ENCODE measurements at places on chromosomes 3 and 15. TPM values are rescaled to one million over a fixed set of nuclear protein-coding genes. Genes with fewer than 3 reads are reported as not detected.

The ATP13A5 gene
- total RNA-seq: not detected

DNA sequence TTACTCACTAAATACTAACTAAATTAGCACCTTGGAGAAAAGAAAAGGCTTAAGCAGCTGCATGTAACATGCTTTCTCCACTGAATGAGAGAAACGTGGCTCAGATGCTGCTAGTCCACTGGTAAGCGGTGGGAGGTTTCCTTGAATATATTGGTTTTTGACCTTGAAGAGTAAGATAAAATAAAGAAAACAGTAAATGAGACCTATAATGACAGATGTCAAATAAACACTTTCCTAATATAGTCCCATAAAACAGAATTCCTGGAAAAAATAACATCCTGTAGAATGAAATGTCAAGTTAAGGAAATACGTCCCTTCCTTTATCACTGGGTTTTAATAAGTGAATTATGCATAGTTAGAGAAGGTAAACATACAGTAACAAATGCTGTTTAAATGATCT, 215.0 kb downstream of the DPH6 start:
- H3K4me1 ChIP-seq: no peaks in the 10 kb centered on the region
- no peak overlapping the region for H3K4me3 ChIP-seq
- no peaks in the 10 kb centered on the region for H3K27me3 ChIP-seq

The SKOR1 gene
- total RNA-seq: 0.13 TPM

The TRAK1 gene
- total RNA-seq: 336 TPM

DNA sequence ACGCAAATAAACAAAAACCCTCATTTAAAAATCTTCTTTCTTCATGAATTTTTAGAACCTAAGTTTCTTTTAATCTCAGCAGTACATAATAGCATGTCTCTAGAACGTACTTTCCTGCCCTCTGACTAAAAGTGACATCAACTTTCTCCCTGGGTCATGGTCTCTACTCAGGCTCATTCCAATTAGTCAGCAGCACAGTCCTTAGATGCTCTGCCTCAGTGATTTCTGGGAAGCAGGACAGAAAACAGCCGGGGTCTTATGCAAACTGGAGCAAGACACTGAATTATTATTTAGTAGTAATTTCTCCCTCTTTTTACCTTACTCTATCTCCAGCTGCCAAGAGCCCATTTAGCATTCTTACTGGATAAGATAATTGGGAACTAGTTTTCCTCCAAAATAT, 365.2 kb downstream of the TUSC7 start:
- DNase-seq: no peak
- no peak overlapping the region for H3K27ac ChIP-seq
- no peaks in the 10 kb centered on the region for H3K27me3 ChIP-seq
- H3K4me3 ChIP-seq: no peak overlapping the region
- H3K4me1 ChIP-seq: no peaks in the 10 kb centered on the region

The WDR72 gene
- total RNA-seq: not detected

DNA sequence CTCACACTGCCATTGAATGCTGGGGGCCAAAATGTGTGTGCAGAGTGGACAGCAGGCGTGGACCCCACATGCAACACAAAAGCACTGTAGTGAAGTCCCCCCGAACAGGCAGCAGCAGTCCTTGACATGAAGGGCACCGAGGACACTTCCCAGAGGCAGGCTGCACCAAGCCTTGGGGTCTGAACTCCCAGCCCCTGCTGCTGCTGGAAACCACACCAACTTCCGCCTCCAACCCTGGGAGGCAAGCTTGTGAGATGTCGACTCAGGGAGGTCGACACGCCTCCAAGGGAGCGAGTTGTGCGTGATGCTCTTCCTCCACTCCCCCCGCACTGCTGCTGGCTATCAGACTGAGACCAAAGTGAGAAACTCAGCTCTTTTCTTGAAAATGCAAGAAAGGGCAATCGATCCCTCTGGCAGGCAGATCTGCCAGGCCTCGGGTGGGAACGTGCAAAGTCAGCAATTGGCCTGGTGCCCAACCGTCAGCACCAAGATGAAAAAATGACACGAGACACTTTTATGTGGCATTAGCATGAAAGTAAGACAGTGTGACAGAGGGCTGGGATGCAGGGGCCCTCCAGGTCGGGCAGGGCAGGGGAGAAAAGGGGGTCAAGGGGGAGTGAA, 43.6 kb downstream of the WHAMM start:
- no peaks in the 10 kb centered on the region for H3K36me3 ChIP-seq
- H3K27me3 ChIP-seq: no peaks in the 10 kb centered on the region
- no peak overlapping the region for H3K27ac ChIP-seq
- DNase-seq: no peak
- no peaks in the 10 kb centered on the region for H3K4me1 ChIP-seq

DNA sequence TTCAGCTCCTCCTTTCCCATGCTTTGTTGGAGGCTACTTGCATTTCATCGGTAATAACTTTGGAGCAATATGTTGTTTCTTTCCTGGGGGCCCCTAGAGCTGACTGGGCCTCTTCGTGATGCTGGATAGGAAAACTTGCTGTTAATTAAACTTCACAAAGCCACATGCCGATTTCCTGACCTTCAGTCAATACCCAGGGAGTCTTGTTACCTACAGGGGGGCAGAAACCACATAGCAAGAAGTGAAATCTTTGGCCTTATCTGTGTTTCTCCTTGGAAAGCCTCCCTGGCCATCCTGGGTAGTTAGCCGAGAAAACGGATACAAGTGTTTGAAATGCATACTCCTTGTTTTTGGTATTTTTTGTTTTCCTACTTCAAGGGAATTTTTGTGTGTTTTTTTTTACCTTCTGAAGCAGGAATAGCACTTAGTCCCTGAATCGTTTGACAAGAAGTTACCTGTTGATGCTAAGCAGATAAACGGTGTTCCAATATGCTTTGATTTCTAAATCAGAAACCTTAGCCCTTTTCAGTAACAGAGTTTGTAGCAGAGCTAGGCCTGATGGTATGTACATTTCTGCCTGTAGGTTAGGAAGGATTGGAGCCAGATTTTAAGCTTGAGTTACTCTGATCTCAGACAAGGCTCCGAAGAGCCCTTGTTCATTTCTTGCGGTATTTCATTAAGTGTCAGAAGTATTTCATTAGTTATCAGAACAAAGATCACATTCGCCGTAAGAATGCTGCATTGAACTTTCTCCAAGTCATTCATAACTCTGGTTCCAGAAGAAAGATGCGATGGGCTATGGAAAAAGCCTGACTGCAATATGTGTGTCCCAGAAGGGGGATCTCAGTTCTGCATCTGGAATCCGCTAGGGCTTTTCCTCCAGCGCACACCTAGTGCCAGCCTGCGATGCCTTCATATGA, 111.5 kb downstream of the THSD4 start:
- H3K36me3 ChIP-seq: no peaks in the 10 kb centered on the region
- H3K27ac ChIP-seq: no peak overlapping the region
- no peaks in the 10 kb centered on the region for H3K27me3 ChIP-seq
- no peak for DNase-seq

The SLC35G2 gene
- 2.2 TPM for total RNA-seq

GRCh38 chr3:193968380-193968974, 167.5 kb upstream of the HES1 start:
- no peak overlapping the region for H3K4me3 ChIP-seq
- peaks cover 27% of the 10 kb centered on the region for H3K4me1 ChIP-seq
- H3K27ac ChIP-seq: no peak overlapping the region
- DNase-seq: no peak
- no peaks in the 10 kb centered on the region for H3K36me3 ChIP-seq
- H3K27me3 ChIP-seq: peaks cover 20% of the 10 kb centered on the region

The GORASP1 gene
- total RNA-seq: 41.4 TPM

The HDAC11 gene
- total RNA-seq: 26.6 TPM

The TMEM39A gene
- total RNA-seq: 14.1 TPM

DNA sequence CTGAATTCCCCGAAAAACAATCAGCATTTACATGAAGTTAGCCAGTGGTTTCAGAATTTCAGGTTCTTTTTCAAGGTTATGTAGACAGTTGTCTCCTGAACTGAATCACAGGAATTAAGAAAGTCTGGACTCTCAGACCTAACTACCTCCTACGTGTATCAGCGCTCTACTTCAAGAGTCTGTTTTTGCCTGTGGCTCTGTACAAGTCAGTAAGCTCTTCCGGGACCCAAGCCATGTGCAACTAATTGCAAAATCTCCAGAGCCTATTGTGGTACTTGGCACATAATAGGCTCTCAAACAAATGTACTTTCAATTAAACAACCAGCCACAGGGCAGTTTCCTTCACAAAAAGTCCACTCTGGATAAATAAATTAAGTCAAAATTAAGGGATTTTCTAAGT, 414.2 kb downstream of the PDCD6IP start:
- no peak overlapping the region for H3K27ac ChIP-seq
- H3K27me3 ChIP-seq: no peaks in the 10 kb centered on the region
- peaks cover 17% of the 10 kb centered on the region for H3K4me1 ChIP-seq
- no peak for DNase-seq
- H3K36me3 ChIP-seq: no peaks in the 10 kb centered on the region

DNA sequence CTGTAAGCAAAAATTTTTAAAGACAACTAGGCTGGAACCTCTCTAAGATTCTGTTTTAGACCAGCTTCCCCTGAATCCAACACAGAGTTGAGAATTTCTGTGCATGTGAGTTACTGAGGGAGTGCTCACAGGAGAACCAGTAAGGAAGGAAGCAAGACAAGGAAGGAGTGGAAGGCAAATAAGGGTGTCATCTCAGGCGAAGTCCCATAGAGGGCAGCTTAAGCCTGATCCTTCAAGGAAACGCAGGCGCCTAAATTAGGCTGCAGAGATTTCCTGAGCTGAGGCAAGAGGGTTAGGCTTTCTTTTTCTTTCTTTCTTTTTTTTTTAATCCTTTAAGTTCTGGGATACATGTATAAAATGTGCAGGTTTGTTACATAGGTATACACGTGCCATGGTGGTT, 36.2 kb upstream of the COL6A6 start:
- no peak overlapping the region for H3K27ac ChIP-seq
- H3K4me1 ChIP-seq: no peaks in the 10 kb centered on the region

The SYNM gene
- 256 TPM for total RNA-seq

All from heart right ventricle (tissue), 16 donors.